ENCODE measurements at places on chromosomes 2 and 18.

DNA sequence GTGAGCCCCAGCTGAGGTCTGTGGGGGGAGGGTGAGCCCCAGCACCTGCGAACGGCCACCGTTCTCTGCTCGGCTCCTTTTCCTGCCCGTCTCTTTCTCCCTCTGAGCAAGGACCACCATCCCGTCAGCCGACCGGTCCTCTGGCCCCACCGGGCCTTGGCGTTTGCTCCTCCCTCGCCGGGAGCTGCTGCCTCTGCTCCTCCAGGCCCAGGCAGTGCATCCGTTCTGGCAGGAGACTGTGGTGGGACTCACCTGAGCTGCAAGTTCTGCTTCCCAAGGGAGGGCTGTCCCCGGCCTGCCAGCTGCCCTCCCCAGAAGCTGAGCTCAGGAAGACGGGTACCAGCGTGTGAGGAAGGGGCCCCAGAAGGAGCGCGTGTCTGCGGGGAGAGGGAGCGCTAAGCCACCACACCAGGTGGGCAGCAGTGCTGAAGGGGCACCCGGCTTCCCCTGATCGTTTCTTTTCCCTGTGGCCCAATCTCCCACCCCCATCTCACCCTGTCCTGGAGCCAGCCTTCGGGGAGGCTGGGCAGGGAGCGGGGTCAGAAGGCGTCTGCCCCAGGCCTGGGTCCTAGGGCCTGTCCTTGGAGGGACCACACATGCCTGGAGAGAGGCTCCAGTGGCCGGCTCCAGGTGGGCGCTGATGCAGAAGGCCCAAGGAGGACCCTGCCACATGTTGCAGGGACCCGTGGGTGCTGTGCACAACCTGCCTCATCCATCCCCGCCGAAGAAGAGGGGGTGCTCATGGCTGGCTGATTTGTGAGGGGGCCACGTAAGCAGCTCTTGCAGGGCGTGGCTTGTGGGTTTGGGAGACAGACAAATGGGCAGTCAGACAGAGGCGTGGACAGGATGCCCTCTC is 2.5 kb upstream of the RTP5 start:
- no peak for DNase-seq

DNA sequence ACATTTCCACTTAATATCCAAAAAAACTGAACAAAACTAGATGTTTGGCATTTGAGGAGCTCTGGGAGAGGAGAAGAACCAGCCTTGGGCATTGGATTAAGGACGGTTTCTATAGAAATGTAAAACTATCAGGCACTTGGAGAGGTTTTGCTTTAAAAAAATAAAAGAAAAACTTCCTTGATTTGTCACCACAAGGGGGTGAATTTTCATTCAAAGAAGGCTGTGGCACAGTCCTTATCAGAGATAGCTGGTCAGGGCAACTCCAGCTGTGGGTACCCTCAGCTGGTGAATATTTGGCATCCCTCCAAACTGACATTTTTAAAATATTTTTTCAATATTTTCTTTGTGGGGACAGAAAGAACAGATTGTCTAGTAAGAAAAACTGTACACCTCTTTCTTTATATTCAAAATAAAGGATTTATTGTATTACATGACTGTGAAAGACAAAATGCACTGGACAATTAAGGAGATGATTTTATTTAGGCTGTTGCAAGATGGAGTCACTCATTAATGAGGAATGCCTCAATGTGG is 46.1 kb upstream of the TBC1D8 start:
- no peak for DNase-seq

DNA sequence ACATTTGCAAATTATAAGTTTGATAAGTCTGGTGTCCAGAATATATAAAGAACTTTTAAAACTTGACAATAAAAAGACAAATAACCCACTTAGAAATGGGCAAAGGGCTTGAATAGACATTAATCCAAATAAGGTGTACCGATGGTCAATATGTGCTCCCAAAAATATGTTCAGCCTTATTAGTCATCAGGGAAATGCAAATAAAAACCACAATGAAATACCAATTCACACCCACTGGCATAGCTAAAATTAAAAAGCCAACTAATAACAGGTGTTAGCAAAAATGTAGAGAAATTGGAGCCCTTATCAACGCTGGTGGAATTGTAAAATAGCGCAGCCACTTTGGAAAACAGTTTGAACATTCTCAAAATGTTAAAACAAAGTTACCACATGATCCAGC is 79.0 kb upstream of the SCG2 start:
- DNase-seq: no peak

DNA sequence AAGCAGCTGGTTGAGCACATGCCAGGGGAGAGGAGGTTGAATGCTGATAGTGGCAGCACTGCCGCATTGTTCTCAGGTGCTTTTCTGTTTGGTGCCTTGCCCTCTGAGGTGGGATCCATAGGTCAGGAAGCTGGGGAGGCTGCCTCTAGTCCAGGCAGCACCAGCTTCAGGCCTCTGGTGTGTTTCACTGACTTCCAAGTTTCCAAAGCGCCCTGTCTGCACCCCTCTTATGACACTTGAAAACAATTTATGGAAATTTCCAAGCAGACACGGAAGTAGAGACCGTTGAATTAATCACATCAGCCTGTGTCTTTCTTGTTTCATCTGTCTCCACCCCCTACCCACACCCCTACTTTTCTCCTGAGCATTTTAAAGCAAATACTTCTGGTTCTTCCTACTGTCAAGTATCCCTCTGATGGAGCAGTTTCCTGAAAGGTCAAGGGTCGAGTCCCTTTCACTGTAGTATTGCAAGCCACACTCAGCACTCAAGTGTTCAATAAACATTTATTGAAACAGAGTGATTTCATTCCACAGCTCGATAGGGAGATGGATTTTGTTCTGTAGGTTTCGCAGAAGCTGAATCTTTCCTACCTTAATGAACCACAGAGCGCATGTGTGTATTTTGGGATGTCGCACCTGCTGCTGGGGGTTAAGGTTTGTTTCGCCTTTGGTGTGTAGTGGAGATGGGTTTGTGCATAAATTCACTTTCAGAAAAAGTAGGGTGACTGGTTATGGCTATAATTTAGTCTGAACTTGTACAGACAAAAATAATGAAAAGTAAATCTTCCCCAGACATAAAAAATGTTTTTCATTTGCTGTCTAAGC is 21.4 kb downstream of the DGKD start:
- DNase-seq: no peak

- DNase-seq: peak; percentile 48
Measured at GRCh38 chr18:37476182-37476581, 89.4 kb downstream of the CELF4 start.

GRCh38 chr18:57727952-57728807 is 74.9 kb downstream of the ATP8B1 start:
- DNase-seq: no peak
